CD8-positive, alpha-beta memory T cell (primary cell): ENCODE measurements at places on chromosomes 2 and 18.

DNA sequence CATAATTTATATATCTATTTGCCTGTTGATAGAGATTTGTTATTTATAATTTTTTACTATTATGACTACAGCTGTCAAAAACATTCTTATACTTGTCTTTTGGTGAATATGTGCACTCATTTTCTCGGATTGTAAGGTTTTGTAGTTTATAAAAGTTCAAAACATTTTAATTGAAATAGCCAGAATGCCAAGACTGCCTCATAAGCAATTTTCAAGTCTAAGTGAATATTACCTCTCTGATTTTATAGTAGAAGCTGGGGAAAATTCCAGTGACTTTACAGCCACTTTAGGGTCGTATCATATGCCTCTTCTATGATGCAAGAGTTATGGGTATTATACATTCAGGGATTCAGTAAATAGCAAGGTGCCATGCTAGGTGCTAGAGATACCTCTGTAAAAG is 21.0 kb downstream of the ZC3H6 start:
- DNase-seq, result no peak

GRCh38 chr18:32010124-32010721 is 8.4 kb upstream of the RNF125 start:
- no peak for DNase-seq

GRCh38 chr2:19028587-19029375 is 329.6 kb downstream of the OSR1 start:
- no peak for DNase-seq

GRCh38 chr2:148875387-148876051 is 492 bp downstream of the KIF5C start:
- peak; percentile 49 for DNase-seq

DNA sequence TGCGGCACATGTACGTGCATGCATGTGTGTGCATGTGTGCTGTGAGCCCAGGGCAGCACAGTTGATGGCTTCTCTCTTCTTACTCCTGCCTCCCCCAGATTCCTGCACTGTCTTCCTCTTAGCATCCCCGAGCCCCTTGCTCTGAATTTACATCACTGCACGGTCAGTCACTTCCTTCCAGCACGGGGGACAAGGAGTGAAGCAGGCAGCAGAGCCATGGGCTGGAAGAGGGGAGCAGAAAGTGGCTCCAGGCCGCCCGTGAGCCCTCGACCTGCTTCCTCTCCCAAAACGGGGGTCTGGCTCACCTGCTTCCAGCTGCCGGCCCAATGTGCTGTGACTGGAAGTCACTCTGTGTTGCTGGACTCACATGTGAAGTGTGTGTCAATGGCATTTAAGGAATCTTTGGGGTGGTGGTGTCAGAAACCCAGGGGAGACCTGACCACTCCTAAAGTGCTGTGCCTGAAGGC is 106.1 kb downstream of the FAM210A start:
- no peak for DNase-seq

GRCh38 chr18:45100321-45101105 is 419.8 kb downstream of the SETBP1 start:
- DNase-seq, result no peak

- DNase-seq, result peak; percentile 34
Measured at GRCh38 chr2:197498937-197499593, 575 bp downstream of the HSPD1 start.

- no peak for DNase-seq
Measured at GRCh38 chr18:34880403-34880802, 160.8 kb upstream of the MAPRE2 start.

GRCh38 chr18:27823053-27823452 is 353.9 kb downstream of the CDH2 start:
- no peak for DNase-seq

DNA sequence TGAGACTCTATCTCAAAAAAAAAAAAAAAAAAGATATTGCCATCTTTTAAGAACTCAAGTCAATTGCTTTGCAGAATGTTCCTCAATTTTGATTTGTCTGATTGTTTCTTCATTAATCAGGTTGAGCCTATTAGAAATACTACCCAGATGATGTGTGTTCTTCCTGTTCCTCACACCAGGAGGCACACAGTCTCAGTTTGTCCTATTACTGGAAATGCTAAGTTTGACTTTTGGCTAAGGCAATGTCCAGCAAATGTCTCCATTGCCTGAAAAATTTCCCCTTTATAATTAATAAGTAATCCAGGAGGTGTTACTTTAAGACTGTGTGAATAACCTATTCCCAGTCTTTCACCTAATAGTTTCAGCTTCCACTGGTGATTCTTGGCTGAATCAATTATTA is 28.4 kb downstream of the BOLA3 start:
- no peak for DNase-seq

GRCh38 chr2:182018218-182018617 is 32.6 kb downstream of the PPP1R1C start:
- DNase-seq, result no peak

DNA sequence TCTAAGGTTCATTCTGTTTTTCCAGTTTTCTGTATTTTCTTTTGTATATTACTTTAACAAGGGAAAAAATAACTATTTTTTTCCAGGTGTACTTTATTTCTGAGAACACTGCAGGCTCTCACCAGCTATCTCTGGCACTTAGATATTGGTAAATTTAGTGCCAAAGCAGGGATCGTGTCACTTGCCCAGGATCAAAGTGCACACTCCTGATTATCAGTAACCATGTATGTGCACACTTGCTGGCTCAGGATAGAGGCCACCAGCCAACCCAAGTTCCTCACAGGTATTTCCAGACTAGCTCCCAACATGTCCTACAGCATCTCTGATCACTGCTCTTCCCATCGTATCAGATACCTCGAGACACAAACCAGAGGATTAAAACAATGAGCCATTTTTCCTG is 5.8 kb upstream of the FZD5 start:
- DNase-seq, result no peak

DNA sequence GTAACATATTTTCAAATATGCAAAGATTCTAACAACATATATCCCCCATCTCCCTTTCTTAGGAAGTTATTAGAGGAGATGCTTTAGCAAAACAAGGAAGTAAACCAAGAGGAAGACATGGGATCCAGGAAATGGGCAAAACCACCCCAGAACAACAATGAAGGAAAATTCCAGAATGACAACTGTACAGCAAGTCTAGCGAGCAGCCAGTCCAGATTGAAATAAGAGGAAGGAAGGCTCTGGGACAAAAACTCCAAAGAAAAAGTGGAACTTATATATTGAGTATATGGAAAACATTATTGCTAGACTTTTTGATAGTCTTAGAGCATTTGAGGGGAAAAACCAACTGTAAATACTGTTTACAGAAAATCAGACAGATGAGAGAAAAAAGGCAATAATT is 2.9 kb upstream of the ARPC2 start:
- DNase-seq, result no peak

DNA sequence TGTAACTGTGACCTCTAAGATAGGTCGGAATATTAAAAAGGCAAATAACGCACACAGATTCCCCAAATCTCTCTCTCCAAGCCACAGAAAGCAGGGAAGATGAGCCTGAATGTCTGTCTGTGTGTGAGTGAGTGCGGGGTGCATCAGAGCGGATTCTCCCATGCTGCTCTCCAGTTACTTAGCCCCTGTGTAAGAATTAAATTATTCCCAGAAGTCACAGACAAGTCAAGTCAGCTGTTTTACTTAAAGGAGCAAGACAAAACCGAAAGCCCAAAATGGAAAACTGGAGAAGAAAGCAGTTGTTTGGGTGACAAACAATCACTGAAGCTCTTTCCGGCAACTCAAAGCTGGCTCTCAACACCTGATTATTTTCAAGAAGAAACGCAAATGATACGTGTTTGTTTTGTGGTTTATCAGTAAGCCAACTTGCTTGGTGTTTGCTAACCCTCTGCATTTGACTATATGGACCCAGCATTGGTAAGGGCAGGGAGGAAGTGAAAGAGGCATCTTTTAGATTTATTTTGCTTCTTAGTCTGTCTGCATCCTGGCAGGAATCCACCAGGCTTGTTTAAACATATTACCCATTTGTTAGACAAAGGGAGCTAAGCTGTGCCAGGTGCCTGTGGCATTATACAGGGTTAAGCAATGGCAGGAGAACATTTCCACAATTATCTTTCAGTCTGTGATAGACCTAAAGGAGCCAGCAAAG is 121.5 kb upstream of the CREB1 start:
- DNase-seq, result no peak

DNA sequence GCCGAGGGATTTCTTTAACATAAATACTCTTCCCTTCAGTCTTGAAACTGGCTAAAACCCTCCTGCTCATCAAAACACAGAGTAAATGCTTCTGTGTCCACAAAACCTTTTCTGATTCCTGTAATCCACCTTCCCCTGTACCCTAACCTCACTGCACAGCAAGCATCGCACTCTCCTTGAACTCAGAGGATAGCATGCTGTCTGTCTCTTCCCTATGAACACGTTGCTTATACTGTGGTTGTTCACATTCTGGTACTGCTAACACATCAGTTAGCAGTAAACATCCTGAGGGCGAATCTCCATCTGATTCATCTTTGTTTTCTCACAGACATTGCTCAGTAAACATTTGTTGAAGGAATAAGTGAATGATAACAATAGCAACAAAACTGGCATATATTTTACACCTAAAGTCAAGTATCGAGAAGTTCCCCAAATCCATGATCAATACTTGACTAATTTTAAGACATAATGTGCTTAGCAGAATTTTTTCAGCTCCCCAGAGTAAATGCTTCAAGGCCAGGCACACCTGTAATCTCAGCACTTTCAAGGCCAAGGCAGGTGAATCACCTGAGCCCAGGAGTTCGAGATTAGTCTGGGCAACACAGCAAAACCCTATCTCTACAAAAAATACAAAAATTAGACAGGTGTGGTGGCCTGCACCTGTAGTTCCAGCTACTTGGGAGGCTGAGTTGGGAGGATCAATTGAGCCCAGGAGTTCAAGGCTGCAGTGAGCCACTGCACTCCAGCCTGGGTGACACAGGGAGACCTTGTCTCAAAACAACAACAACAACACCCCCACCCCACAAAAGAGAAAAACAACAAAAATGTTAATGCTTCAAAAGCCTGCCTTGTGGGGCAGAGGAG is 45.6 kb upstream of the LPIN2 start:
- DNase-seq, result no peak

DNA sequence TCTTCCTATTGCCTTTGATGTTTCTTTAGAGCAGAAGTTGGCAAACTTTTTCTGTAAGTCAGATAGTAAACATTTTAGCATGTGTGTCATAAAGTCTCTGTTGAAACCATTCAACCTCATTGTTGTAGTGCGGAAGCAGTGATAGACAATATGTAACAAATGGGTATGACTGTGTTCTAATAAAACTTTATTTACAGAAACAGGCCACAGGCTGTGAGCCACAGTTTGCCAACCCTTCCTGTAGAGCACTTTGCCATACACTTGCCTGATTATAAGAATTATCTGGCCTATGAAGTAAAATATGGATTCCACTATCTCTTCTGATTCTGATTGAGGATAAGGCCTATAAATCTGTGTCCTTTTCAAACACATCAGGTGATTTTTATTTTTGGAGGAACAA is 237.4 kb downstream of the DOK6 start:
- DNase-seq, result no peak

DNA sequence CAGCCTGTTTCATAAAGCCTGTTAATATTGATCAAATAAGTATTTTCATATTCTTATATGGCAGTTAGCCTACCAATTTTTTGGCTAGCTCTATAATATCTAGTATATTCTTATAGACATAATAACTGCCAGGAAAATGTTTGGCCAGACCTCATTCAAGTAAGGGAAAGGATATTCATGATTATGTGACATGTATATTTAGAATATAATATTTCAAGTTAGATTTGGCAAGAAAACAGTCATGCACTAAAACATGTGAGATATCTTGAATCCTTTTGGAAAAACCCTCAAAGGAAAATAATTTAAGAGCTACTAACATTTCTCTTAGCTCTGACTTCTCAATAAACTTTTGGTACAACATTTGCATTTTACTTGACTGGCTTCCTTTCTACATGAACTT is 694.1 kb downstream of the PLCL1 start:
- no peak for DNase-seq

DNA sequence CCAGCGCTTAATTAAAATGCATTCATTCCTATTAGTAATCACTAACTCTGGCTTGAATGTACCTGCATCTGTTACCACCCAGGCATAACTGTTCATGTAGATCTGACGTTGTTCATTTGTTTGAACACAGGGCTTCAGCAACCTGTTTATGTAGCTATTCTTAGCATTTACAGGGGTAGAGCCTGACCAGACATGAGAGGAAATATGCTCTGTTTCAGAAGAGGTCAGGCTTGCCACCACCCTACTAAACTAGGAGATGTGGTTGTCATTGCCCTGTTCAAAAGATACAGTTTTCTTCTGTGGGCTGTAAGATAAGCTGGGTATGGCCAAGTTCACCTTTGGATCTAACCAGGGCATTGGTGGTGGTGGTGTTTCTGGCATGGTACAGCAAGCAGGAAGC is 8.8 kb downstream of the MGAT5 start:
- no peak for DNase-seq

DNA sequence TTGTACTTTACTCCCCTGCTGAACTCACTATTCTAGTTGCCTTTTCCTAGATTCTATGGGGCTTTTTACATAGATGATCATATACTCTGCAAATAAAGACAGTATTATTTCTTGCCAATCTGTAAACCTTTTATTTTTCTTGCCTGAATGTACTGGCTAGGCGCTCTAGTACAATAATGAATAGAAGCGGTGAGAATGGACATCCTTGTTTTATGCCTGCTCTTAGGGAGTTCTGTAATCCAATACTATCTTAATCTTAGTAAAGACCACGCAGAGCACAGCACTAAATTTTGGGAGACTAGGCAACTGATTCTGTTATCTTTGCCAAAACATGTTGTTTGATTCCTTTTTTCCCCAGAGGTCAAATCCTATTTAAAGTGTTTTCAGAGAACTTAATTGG is 7.0 kb downstream of the KRCC1 start:
- no peak for DNase-seq

DNA sequence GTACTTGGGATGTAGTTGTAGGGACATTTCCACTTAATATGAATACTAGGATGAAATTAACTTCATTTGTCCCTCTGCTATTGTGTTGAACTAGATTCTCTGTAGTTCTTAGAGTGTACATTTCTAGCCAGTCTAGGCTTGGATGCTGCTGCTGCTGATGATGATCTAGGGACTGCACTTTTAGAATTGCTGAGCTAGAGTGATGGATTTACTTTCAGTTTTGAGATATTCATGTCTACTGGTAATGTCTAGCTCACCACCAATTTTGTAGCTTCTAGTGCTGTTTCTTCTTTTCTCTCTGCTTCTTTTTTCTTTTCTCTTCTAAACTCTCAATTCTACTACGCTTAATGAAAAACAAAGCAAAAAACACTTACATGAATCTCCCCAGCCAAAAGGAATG is 49.4 kb downstream of the MRPS9 start:
- DNase-seq, result no peak

GRCh38 chr2:192029089-192029488 is 165.6 kb downstream of the TMEFF2 start:
- no peak for DNase-seq

GRCh38 chr2:227462462-227462951 is 9.4 kb upstream of the AGFG1 start:
- no peak for DNase-seq

GRCh38 chr2:207491956-207492355 is 37.8 kb upstream of the CREB1 start:
- DNase-seq, result no peak

- no peak for DNase-seq
Measured at GRCh38 chr2:102276549-102277201, 34.7 kb upstream of the IL1RL1 start.

GRCh38 chr18:55031979-55032378 is 72.7 kb upstream of the CCDC68 start:
- no peak for DNase-seq

GRCh38 chr2:136347981-136348380 is 230.0 kb upstream of the CXCR4 start:
- DNase-seq, result no peak
